ENCODE measurements at places on chromosomes 12 and 14.

- DNase-seq = no peak
Observed at GRCh38 chr14:68503186-68503825, 289.6 kb downstream of the ZFP36L1 start.

DNA sequence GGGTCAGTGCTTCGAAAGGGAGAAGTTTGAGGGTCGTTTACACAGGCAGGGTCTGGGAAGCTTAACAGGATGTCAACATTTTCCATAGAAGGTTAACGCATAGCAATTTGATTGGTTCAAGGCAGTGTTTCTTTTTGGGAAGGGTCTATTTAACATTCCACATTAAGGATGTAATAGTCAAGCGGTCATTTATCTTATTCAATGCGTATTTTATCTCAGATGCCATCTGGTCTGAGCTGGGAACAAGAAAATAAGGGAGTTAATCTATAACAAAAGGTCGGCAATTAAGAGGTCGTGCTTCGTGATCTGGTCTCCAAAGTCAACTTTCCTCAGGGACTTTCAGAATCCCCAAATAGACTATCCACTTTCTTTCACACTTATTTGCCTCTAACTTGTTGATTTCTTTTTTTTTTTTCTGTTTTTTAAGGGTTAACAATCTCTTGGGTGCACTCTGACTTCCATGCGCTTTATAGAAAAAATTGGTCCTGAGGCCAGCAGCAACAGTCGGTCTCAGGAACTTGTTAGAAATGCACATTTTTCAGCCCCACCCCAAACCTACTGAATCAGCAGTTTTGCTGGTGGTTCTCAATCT lies 550 bp upstream of the RESF1 start:
- no peak for DNase-seq

DNA sequence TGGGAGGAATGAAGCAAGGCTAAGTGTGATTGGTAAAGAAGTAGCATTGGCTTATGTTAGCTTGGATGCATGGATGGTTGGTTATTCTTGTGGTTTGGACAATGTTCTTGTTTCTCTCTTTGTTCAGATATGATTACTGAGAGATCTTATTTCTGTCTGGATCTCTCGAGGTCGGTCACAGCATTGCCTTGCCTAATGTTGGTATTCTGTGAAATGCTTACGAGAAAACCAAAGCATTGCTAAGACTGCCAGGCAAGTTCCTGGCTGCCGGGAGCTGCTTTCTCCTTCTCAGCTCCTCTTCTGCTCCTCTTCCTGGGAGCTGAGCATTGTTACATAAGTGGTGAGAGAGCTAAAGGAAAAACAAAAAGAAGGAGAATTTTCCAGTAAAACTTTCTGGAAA lies 7.4 kb upstream of the RND1 start:
- no peak for DNase-seq

DNA sequence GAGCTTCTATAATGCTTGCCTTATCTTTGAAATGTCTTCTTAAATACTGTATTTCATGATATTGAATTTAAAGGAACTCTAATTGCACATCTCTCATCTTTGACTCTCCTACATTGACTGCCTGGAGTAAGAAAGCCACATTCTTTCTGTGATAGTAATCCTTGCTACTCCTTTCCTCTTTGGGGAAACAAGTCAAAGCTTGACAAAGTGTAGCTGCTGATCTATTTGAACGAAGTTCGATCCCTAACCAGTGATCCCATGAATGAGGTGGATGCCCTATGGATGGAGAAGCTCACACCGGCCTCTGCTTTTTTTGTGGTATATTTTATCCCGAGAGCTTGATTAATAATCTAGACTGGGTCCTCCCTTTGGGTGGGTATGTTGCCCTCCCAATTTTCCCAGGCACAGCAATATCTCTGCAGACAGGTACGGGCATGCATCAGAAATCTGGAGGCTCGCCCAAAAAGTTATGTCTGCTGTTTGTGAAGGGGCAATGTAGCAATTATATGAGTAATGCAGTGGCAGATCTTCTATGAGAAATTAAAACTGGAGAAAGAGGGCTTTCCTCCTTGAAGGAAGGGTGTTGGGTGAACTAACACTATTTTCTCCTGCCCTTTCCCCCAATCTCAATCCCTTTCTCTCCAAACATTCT lies 163.0 kb upstream of the FRMD6 start:
- DNase-seq = no peak

DNA sequence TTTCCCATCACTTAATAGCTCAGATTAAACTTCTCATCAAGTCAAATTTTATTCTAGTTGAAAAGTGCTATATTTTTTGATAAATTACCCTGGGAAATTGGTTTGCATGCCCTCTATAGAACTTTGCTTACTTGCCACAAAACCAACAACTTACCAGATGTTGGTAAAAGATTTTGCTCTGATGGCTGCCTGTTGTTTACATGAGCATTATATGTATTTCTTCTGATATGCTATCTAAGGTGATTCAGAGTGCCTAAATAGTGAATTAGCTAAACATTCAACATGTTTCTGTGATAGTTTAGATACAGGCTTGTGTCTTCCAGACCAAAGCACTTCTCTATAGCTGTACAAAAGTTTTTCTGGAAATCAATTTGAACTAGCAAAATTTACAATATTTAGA lies 51.0 kb downstream of the PPM1A start:
- DNase-seq = no peak

GRCh38 chr12:10779103-10779502 lies 23.3 kb downstream of the TAS2R7 start:
- DNase-seq = no peak

DNA sequence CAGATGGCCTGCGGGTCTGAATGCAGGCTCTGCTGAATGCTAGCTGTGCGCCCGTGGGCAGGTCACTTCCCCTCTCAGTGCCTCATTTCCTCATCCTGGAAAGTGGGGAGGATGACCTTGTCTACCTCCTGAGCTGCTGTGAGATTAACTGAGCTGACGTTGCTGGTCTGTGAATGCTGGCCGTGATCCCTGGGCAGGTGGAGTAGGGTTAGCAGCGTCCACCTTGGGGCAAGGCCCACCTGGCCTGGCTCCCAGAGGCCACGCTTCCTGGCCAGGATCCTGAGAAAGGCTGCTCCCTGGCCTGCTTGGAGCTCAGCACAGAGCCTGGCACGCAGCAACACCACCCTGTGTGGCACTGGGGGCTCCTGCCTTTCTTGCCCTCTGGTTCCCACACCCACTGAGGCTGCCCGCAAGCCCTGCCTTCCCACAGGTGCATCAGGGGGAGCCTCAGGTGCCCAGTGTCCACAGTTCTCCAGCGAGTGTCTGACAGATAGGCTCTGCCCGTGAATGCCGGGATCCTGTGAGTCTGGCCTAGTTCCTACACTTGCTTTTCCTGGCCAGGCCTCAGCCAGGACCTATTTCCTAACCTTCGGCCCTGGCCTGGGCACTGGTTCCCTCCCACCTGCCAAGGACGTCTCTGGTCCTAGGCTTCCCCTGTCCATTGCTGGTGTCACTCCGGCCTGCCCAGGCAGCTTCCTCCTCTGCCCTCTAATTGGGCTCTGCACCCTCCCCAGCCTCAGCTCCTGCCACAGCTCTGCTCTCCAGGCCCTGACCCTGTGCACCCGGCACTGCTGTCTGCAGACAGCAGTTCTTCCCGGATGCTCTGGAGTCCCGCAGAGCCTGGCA lies 37.2 kb upstream of the TDRD9 start:
- no peak for DNase-seq

DNA sequence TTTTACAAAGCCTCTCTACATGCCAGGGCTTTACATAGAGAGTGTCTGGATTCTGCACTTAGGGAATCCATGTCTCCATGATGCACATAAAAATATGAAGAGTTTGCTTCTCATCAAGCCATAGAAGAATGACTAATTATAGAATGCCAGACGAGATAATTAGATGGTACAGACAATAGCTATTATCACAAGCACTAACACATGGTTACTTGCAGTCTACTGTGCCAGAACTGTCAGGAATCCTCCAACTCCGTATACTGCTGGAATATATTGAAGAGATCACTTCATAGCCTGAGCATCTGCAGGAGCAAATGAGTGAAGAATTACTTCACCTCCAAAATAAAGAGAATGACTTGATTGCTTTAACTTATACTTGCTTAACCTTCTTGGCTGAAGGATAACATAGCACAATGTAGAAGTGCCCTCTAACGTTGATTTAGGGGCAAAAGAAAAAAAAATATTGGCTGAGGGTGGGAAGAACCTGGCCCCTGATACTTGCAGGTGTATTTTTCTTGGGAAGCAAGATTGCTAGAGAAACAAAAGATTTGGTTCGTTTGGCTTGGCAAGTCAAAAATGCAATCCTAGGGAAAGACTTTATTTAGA lies 272.8 kb upstream of the FAR2 start:
- no peak for DNase-seq

- DNase-seq = no peak
Observed at GRCh38 chr12:91920276-91920675, 225.4 kb downstream of the BTG1 start.

- DNase-seq = no peak
Observed at GRCh38 chr12:81815611-81816010, 56.5 kb upstream of the PPFIA2 start.

GRCh38 chr14:59028476-59029202 lies 159.8 kb upstream of the DAAM1 start:
- peak; percentile 3 for DNase-seq

DNA sequence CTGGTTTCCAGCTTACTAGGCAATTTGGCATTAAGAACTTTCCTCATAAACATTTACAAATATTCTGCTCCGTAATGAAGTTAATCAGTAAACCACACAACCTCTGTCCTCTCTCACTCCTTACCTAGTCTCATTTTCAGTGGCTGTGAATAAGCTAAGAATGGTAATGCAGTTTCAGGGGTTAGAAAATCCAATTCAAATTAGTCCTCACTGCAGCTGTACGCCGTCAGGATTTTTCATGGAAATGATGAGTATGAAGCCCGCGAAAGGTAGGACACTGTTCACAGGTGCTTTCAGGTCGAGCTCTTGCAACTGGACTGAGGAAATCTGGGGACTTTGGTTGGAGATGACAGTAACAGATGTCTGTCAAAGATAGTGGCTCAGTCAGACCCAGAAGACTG lies 29.6 kb downstream of the NR1H4 start:
- DNase-seq = no peak

DNA sequence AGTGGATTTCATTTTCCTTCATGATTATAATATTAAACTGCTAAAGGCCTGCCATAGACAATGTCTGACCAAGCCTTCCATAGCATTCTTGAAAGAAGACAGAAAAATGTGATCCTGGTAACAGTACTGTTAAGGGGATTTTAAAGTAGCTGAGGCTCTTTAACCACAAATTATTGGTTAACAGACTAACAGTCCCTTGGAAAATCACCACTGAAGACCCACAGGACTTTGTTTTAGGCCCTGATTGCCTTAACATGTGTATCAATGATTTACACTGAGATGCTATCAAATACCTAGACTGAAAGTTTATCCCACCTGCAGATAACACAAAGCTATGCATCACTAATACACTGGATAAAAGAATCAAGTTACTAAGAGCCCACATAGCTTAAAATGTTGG lies 6.0 kb downstream of the KRT79 start:
- no peak for DNase-seq

- DNase-seq = no peak
Observed at GRCh38 chr12:5201554-5202218, 158.0 kb downstream of the KCNA5 start.

GRCh38 chr14:81166121-81166520 lies 54.6 kb downstream of the GTF2A1 start:
- no peak for DNase-seq

DNA sequence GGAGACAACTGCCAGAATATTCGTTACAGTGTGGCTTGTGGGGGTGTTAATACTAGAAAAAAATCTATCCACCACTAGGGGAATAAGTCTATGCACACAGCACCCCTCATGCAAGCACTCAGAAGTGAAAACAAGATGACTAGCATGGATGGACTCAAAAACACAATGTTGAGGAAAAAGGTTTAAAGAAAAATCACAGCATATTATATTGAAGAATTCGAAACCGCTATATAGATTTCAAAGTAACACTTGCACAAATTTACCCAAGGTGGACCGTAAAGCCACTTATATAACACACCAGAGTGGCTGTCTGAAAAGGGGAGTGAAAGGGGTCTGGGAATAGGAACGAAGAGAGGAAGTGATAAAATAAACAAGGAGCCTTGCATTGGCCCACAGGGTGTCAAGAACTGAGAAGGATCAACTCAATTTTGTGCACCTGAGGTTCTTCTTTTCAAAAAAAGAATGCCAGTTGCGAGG lies 544 bp downstream of the ABCD4 start:
- peak; percentile 16 for DNase-seq

DNA sequence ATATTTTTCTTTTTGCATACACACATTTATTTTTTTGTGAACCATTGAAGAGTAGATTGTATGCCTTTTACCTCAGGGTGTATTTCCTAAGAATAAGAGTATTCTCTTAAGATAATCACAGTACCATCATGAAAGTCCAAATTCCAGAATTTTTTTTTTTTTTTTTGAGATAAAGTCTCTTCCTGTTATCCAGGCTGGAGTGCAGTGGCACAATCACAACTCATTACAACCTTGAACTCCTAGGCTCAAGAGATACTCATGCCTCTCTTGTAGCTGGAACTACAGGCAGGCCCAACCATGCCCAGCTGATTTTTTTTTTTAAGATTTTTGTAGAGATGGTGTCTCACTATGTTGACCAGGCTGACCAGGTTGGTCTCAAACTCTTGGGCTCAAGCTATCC lies 10.9 kb downstream of the FRS2 start:
- no peak for DNase-seq

DNA sequence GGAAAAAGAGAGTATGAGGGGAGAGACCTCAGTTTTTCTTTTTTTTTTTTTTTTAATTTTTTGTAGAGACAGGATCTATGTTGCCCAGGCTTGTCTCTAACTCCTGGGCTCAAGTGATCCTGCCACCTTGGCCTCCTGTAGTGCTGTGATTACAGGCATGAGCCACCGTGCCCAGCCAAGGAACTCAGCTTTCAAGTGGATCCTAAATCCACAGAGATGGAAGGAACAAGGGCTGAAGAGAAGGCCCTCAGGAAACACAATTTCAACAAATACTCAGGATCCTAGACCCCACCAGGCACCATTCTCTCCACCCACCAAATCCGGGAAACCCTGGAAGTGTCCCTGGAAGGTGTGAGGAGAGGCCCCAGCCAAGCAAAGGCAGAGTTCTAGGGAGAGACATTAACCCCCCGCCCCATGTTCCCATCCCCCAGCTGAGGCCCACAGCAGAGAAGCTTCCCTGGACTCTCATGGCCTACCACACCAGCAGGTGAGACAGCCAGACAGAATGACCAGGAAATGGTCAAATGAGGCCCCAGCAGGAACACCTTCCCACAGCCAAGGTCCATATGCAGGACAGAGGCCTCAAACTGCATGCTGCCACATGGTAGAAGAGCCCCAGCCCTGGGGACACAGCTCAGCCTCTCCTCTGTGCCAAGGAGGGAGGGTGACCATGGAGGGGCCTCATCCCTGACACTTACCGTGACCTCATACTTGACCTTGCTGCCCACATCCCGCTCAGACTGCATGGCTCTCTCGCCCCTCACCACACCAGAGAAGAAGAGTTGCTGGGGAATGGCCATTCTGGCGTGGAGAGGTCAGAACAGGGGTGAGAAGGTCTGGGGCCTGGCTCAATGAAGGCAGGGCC lies 14.1 kb downstream of the ITGA7 start:
- DNase-seq = no peak

DNA sequence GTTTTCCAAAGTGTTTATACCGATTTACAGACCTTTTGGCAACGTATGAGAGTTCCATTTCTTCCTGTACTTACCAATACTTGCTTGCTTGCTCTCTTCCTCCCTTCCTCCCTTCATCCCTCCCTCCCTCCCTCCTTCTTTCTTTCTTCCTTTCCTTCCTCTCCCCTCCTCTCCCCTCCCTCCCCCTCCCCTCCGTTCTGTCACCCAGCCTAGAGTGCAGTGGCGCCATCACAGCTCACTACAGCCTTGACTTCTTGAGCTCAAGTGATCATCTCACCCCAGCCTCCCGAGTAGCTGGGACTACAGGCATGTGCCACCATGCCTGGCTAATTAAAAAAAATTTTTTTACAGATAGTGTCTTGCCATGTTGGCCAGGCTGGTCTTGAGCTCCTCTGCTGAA lies 40.4 kb downstream of the DIP2B start:
- no peak for DNase-seq

Data from activated CD4-positive, alpha-beta T cell treated with anti-CD3 and anti-CD28 coated beads for 4 hours (primary cell).